ENCODE measurements at places on chromosomes 1 and 21.

DNA sequence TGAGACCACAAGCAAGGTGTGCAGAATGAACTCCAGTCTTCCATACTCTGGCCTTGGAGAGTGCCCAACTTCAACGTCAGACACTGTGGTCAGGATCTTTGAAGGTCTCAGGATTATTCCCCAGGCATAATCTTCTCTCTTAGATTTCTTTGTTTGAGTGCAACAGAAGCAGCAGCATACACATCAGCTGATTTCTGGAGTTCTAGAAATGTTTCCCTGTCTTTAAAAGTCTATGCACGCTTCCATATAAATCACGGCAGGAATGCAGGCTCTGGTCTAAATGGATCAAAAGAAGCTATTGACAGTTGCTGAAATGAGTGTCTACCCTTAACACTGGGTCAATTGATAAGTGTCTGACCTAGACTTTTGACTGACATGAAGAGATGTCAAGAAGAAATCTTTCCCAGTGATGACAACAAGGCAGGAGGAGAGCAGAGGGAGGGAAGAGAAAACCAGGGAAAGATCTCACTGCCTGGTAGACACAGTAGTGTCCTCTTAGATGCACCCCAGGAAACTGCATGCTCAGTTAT, 279.7 kb downstream of the SPATA17 start:
- H3K36me3 ChIP-seq = no peaks in the 10 kb centered on the region
- no peak overlapping the region for H3K27ac ChIP-seq

DNA sequence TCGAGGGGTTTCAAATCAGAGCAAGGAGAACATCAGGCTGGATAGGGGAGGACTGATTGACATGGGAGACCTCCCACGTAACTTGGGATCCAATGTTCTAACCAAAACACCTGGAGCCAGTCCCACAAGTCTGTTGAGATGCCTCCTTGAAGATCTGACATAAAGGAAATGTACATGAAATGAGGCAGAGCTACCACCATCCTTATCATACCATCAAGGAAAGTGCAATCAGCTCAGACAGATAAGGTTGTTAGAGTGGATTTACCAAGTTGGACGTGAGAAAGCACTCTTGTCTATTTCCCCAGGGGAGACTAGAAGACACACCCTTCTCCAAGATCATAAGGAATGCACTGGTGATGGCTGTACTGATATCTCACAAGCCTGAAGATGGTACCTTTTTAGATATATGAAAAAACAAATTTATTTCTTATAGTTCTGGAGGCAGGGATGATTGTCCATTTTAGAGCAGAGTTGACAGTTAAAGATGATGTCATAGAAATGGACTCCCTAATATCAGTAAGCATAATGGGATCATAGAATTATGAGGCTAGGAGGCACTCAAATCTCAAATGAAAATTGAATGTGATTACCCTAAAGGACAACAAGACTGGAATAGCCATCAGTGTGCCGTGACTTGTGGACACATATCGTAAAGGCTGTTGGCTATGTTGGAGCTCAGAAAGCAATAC, 129.1 kb upstream of the RAB4A start:
- no peak overlapping the region for H3K27ac ChIP-seq
- DNase-seq = no peak
- H3K36me3 ChIP-seq = no peaks in the 10 kb centered on the region
- no peak overlapping the region for H3K4me3 ChIP-seq
- H3K4me1 ChIP-seq = peaks cover 2% of the 10 kb centered on the region
- H3K27me3 ChIP-seq = no peaks in the 10 kb centered on the region

DNA sequence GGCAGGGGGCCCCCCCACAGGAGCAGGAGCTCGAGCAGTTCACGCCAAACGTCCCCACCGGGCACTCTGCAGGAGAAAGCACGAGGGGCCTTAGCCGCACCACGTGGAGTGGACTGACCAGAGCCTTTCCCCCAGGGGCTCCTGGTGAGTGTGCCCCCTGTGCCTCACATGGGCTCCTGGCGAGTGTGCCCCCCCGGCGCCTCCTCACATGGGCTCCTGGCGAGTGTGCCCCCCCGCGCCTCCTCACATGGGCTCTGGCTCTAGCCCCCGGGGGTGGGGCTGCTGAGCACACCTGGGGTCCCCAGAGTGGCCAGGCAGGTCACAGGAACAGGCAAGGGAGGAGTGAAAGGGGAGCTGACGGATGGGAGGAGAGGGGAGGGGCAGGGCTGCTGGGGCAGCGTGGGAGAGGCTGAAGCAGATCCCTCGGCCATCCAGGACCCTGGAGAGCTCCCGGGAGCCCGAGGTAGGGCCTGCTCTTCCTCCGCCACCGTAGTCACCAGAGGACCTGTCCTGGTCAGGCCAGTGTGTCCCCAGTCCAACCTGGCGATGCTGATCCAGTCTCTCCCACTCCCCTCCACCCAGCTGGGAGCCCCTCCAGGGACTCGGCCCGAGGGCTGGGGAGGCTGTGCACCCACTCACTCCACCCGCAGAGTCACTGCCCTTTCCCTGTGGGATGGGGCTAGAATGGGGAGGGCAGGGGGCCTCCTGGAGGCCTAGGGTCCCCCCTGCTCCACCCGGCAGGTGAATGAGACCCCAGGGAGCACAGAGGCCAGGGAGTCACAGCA, 47.6 kb downstream of the ARHGEF16 start:
- peaks cover 13% of the 10 kb centered on the region for H3K4me1 ChIP-seq
- DNase-seq = peak; percentile 34
- H3K27me3 ChIP-seq = no peaks in the 10 kb centered on the region

DNA sequence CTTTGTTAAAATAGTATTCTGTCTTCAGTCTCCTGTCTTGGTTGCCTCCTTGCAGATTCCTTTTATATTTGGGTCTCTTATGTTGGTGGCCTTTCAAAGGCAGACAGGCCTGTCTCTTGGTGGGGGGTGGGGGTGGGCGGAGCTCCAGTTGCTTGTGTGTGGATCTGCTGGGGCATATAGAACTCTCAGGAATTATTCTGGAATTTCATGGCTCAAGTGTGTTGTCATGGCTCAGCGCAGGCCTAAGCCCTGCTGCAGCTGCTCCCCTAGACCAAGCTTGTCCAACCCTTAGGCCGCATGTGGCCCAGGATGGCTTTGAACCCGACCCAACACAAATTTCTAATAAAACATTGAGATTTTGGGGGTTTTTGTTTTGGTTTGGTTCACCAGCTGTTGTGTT, 8.0 kb downstream of the C1orf35 start:
- no peaks in the 10 kb centered on the region for H3K27me3 ChIP-seq
- no peak overlapping the region for H3K27ac ChIP-seq
- H3K36me3 ChIP-seq = peaks cover 96% of the 10 kb centered on the region
- DNase-seq = no peak

GRCh38 chr1:174090471-174090870, 68.3 kb upstream of the RC3H1 start:
- H3K27ac ChIP-seq = no peak overlapping the region
- H3K4me1 ChIP-seq = no peaks in the 10 kb centered on the region
- H3K4me3 ChIP-seq = no peak overlapping the region

GRCh38 chr1:87140831-87141540, 187.7 kb upstream of the LMO4 start:
- H3K27ac ChIP-seq = peak overlapping the region; percentile 17
- no peak overlapping the region for H3K4me3 ChIP-seq
- no peaks in the 10 kb centered on the region for H3K27me3 ChIP-seq
- DNase-seq = peak; percentile 46
- no peaks in the 10 kb centered on the region for H3K36me3 ChIP-seq

- H3K27ac ChIP-seq = no peak overlapping the region
- peaks cover under 1% of the 10 kb centered on the region for H3K4me1 ChIP-seq
- no peak for DNase-seq
- no peaks in the 10 kb centered on the region for H3K27me3 ChIP-seq
- H3K4me3 ChIP-seq = no peak overlapping the region
These were observed 530 bp upstream of the TIPRL start for GRCh38 chr1:168178227-168178637.

- no peaks in the 10 kb centered on the region for H3K27me3 ChIP-seq
- peaks cover 16% of the 10 kb centered on the region for H3K36me3 ChIP-seq
- H3K4me3 ChIP-seq = no peak overlapping the region
- no peak overlapping the region for H3K27ac ChIP-seq
- no peaks in the 10 kb centered on the region for H3K4me1 ChIP-seq
These were observed 170.0 kb upstream of the L1TD1 start for GRCh38 chr1:62024690-62025089.

Data from MCF 10A (cell line).